Activated T-cell treated with anti-CD3 and anti-CD28 coated beads for 48 hours (primary cell): ENCODE measurements at places on chromosomes 16 and 17.

DNA sequence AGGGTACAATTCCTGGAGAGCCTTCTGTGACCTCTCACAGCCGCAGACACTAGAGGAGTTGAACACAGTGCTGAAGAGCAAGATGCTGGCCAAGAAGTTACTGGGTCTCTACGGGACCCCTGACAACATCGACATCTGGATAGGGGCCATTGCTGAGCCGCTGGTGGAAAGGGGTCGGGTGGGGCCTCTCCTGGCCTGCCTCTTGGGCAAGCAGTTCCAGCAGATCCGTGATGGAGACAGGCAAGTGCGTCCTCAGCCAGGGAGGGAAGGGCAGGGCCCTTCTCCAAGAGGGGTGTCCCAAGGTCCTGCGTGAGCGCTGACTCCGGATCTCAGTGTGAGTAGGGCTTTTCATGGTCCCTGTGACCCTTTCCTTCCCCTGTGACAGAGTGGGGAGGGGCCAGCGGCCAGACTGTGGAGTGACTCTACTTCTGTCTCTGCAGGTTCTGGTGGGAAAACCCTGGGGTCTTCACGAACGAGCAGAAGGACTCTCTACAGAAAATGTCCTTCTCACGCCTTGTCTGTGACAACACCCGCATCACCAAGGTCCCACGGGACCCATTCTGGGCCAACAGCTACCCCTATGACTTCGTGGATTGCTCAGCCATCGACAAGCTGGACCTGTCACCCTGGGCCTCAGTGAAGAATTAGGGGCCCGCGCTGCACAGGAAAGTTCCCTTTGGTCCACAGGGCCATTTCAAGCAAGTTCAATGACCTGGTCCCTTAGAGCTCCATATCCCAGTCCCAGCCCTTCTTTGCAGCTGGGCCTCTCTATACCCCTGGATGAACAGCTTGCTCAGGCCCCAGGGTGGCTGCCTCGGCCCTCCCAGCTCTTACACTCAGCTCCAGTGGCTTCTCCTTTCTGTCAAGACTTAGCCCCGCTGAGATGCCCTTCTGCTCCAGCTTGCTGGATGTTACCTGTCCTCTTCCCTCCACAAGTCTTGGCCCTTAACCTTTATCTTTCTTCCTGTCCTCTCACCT, 13.1 kb downstream of the MPO start:
- no peak for DNase-seq

DNA sequence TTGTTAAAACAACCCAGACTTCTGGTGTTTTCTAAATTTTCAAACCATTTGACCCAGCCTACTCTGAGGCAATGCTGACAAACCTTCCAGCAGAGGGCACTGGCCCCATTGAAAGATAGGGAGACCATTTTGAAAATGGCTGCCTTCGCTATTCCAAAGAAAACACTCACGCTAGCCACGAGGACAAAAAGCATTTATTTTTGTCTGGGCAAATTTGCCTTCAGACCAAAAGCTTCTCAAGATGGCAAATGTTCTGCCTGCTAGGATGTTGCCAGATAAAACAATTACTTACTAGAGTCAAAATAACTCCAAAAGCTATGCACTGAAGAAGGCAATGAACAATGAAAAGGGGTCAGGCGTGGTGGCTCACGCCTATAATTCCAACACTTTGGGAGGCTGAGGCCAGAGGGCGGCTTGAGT, 296.7 kb upstream of the IRX5 start:
- no peak for DNase-seq

GRCh38 chr16:47524007-47524405, 62.9 kb downstream of the PHKB start:
- no peak for DNase-seq

GRCh38 chr17:27257031-27257357, 36.9 kb upstream of the WSB1 start:
- no peak for DNase-seq

DNA sequence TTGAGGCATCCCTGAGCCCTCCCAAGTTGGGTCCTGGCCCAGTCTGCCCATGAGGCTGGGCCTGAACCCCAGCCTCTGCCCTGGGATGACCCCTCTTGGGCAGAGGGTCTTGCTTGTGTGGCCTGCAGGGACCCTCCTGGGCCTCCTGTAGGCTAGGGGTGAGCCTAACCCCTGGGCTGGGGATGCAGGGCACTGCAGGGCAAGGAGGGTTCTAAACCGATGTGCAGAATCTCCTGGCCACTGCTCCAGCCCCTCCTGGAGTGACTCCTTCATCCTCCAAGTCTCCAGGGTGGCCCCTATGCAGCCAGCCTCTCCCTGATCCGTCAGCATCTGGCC, 37.5 kb downstream of the LGALS9 start:
- no peak for DNase-seq

- DNase-seq: no peak
Measured at GRCh38 chr16:20409398-20410120, at the start of gene ACSM5. Gene ACSM5 (plus strand): TSS chr16:20409534. CDS start chr16:20411485, 1,951 bp downstream.

DNA sequence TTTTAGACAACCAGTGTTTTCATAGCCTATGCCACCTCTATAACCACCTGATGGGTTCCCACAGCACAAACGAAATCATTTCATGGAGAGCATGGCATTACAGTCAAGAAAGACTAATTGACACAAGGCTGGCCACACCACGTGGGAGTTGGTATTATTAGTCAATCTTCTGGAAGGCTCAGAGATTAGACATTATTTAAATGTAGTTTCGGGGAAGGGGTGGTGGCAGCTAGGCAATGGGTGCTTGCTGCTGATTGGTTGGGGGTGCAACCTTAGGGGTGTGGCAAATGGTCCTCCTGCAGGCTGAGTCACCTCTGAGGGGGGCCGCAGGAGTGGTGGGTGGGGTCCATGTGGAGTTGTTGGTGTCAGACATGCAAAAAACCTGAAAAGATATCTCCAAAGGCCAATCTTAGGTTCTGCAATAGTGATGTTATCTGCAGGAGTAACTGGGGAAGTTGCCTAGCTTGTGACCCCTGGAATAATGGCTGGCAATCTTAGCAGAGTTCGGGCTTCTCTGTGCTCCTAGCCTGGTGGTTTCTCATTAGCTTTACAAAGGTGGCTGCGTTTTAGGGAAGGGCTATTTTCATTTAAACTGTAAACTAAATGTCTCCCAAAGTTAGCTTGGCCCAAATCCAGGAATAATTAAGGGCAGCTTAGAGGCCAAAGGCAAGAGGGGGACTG, 4.6 kb downstream of the TEN1 start:
- no peak for DNase-seq

DNA sequence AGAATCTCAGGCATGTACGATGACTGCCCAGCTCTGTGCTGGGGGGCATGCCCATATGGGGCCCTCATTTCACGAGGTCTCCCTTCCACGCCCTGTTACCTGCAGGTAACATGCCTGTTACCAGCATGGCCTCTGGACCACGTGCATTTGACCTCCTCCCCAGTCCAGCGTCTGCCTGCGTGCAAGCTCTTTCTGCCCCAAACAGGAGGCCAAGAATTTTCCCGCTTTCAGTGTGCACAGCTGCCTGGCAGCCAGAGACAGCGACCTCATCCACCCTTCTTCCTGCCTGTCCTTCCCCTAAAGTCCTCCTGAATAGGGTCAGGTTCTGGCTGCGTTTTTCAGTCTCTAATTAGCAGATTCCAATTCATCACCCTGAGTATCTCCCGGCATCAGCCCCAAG, 306.5 kb upstream of the ZFHX3 start:
- DNase-seq: no peak

DNA sequence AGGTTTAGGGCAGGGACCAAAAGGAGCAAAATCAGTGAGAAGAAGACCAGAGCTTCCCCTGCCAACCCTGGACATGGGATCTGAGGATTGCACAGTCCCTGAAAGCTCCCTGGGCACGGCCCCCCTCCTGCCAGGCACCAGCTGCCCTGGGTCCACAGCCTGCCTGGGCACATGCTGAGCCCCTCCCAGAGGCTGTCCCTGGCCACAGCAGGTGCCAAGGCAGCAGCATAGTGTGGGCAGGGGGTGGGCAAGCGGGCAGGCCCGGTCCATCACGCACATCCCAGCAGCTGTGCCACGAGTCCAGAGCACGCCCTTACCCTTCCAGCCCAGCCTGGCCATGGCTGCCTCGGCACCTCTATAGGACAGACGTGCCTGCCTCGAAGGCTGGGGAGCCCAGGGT, 12.7 kb downstream of the SCN4A start:
- no peak for DNase-seq

GRCh38 chr17:77726549-77727006, 231.9 kb upstream of the TNRC6C start:
- no peak for DNase-seq

- DNase-seq: no peak
Measured at GRCh38 chr17:63552211-63552610, 1.9 kb downstream of the DCAF7 start.

DNA sequence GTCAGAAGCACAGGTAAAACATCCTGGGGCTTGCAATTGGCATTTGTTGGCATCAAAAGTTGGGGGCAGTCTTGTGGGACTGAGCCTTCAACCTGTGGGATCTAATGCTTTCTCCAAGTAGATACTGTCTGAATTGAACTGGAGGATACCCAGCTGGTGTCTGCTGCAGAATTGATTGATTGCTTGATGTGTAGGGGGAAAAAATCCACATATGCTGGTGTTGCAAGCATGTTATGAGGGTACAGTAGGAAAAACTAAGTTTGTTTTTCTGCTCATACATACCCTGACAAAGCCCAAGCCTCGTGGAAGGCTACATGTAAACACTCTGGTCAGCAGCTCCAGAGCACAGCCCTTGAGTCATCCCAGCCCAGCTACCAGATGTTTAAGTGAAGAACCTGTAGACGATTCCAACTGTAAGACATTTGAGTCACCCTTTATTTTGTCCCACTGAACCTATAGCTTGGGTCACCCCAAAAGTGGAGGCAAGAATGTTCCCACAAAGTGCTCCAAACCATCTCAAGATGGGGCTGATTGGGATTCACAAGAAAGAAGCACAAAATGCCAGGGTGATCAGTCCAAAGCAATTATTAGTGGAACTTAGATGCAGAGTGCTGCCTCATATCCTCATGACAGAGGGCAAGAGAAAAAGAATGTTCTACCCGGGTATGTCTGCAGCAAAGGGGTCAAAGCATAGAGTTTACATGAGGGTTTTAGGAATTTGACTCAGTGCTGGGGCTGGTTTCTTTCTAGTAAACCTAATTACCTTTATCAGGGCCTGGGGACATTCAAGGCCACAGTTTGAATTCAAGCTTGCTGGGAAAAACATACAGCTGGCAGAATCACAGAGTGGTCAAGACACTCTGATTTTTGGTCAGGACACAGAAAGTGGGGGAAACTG, 9.6 kb upstream of the APPBP2 start:
- DNase-seq: no peak

DNA sequence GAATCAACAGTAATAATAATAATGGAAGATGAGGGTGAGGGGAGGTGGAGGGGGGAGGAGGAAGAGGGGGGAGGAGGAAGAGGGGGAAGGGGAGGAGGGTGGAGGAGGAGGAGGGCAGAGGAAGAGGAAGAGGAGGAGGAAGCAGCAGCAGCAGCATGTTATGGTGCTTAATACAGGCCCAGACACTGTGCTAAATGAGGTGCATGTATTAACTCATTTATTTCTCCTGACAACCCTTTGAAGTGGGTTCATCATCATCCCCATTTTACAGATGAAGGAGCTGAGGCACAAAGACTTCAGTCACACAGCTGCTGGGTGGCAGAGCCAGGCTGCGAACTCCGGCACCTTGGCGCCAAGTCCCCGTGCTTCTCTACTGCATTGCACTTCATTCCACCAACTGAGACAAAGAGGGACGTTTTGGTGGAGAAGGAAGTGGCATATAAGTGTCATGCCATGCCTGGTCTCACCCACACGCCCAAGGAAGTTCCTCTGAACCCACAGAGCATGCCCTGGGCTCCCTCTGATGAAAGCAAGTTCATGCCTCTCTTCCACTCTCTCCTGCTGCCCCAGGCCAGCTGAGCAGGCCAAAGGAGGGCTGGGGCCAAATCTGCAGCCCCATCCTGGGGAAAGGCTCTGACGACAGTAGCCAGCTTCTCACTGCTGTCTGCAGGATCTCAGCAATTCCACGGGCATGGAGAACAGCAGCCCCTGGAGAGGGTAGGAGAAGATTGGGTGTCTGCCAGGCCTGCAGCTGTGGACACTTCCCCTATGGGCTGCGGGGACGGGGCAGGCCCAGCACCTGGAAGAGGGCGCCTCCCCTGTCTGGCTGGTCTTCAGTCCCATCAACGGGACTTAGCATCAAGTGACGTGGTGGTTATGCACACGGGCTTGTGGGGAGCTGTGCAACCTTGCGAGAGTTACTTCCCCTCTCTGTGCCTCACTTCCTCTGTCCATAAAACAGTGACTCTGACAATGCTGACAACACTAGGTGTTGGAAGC, 21.8 kb downstream of the XYLT1 start:
- peak; percentile 12 for DNase-seq

- DNase-seq: no peak
Measured at GRCh38 chr16:19505600-19506303, 16.1 kb downstream of the GDE1 start.

DNA sequence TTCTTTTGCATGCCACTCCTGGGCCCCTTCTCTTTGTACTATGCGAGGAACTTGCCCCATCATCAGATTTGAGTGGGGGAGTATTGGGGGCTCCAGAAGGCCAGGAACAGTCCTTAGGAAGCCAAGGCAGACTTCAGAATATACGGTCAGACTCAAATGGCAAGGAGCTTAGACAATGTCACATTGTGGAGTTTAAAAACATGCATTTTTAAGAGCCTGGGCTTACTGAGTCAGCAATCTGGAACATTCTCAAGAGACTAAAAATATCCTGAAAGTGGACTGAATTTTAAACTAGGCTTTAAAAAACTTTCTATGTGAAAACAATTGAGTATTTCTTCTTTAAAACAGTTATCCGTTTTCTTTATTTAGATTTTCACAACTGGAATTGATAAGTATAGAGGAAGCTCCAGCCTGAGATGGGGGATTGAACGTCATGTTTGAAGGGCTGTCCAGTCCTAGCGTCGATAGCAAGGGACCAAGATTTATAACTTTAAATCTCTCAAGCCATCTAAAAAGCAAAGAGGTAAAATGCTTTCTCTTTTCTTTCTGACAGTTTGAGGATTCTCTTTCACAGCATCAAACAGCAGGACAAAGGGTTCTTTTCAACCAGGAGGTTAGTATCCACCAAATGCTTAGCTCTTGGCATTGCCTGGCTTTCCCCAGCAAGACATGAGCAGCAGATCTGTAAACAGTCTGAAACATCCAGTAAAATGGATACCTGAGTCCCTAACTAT, 45.8 kb upstream of the CDRT4 start:
- no peak for DNase-seq

- peak; percentile 74 for DNase-seq
Measured at GRCh38 chr17:37047631-37048104, 98.9 kb downstream of the AATF start.

- peak; percentile 3 for DNase-seq
Measured at GRCh38 chr16:67613808-67614207, 31.1 kb upstream of the CARMIL2 start.

DNA sequence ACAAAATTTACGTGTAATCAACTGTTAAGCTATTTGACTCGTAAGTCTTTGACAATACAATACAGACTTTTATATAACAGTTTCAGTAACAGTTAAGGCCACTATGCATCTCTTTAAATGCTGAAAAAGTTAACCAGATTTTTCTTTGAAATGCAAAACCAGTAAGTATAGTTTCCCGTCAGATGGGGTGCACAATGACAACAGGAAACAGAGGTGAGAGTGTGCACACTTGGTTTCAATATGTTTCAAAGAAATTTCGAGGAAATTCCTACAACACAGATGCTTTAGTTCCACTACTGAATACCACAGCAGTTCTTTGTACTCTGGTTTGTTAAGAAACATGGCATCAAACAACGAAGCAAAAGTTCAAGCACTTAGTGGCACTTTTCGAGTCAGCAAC, 48.4 kb downstream of the RNF157 start:
- DNase-seq: no peak
